ENCODE measurements at places on chromosomes 12 and 14.
A peak's percentile ranks its signal among the peaks of the same experiment; 100 is the strongest.

DNA sequence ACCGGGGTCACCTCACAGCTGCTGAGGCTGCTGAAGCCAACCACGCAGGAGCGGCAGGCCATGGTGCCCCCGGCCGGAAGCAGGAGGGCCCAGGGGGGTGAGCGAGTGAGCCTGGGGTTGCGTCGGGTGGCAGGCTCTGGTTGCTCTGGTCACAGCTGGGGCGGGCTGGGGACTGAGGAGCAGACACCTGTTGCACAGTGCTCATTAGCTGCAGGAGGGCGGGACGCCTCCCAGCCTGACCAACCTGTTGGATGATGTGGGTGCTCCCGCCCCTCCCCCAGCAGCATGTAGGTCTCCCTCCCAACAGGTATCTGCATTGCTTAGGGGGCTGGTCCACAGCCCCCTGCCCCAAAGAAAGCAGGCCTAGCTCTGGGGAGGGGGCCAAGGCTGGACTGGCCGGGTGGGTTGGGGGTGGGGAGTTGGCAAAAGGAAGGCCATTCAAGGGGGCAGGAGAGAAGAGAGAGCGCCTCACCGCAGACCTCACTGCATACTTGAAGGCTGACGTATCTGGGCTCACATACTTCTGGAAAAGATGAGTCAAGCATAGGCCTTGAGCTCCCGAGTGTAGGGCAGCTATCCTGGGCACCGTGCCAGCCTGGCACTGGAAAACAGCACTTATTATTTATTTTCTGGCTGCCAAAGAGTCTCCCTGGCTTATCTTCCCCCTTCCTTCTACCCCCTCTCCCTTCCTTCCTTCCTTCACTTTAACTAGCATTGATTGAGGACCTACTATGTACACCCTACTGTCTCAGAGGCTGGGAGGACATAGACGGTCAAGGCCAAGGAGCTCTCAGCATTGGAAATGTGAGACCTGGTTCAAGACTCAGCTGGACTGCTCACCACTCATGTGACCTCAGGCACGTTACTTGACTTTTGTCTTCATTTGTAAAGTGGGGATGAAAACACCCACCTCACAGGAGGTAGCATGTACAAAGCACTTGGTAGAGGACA, at the start of gene KRT80:
KRT80 (minus strand) TSS at position 174 of the 951 bp plus-strand sequence; CDS start at position 62, 112 bp downstream.
- peak; percentile 99 for DNase-seq

DNA sequence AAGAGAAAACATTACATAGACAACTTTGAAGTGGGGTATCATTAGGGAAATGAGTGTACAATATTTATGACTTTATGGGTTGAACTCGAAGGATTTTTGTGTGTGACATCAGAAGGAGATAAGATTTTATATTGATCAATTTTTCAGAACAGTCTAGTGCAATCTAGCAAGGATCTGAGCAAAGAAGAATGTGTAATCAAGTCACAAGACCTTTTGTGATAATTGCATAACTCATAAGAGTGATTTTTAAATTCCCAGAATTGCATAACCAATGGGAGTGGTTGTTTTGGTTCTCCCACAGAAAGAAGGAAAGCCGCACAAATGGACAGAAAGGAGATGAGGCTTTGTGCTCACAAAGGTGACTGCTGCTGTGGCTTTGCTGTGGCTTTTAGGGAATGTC, 441.8 kb upstream of the FLRT2 start:
- DNase-seq = no peak

- no peak for DNase-seq
Measured at GRCh38 chr14:84937449-84937848, 592.5 kb upstream of the FLRT2 start.

DNA sequence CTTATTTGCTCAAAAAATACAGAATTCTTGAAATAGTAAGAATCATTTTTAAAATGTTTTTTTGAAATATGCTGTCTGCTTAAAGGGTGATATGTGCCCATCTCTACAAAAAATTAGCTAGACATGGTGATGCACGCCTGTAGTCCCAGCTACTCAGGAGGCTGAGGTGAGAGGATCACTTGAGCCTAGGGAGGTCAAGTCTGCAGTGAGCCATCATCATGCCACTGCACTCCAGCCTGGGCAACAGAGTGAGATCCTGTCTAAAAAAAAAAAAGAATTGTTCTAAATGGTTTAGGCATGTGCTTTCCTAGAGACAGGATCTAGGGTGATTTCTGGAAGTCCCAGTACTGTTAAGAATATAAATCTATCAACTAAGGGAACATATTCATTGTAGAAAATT, 75.6 kb upstream of the HECTD1 start:
- no peak for DNase-seq

DNA sequence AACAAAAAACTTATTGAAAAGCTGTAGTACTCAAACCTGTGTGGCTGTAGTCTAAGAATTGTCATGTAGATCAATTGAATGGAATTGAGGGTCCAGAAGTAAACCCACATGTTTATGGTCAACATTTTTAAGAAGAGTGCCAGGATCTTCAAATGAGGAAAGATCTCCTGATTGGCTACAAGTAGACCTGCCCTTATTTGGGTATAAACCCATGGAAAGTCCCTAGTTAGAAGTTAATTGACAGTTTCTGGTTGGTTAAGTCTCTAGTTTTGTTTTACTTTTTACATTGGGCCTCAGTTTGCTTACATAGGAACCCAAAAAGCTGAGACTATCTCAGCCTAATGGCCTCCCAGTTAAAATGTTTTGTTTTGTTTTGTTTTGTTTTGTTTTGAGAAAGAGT, 91.9 kb upstream of the RESF1 start:
- no peak for DNase-seq

DNA sequence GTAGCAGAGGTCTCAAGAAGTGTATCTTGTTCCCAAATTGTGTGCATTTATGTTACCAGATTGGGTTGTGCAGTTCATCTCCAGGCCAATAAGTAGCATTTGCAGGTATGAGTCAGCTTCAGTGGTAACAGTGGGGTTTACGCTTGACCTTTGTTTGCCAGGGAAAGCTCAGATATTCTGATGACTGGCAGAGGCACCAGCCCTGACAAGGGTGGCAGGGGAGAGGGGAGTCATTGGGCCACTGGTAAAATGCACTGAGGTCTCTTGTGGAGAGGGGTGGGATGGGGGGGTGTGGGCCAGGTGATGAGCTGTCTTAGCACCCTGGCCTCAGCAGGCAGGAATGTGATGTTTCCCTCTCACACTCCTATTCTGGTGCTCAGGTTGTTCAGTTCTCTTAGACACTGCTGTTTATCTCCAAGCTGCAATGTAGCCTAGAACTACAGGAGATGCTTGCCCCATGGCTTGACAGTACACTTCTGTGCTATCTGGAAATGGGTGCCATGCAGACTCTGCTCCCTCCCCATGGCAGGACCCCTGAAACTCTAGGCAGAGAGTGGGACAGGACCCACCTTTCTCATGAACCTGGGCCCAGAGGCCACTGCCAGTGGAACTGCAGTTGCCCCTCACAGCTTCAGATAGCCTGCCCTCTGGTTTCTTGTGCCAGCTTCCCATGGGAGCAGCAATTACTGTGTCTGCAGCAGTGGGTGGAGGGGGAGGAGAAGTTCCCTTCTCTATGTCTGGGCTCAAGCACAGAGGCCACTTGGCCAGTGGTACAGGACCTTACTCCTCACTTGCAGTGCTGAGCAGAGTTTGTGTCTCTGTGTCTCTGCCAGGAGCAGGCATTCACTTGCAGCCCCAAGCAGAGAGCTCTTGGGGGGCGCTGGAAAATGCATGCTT, 31.9 kb downstream of the USP15 start:
- peak; percentile 4 for DNase-seq

GRCh38 chr14:68650404-68650994, 142.4 kb downstream of the ZFP36L1 start:
- no peak for DNase-seq

- DNase-seq = no peak
Measured at GRCh38 chr14:76829013-76829365, 2.8 kb downstream of the LRRC74A start.

DNA sequence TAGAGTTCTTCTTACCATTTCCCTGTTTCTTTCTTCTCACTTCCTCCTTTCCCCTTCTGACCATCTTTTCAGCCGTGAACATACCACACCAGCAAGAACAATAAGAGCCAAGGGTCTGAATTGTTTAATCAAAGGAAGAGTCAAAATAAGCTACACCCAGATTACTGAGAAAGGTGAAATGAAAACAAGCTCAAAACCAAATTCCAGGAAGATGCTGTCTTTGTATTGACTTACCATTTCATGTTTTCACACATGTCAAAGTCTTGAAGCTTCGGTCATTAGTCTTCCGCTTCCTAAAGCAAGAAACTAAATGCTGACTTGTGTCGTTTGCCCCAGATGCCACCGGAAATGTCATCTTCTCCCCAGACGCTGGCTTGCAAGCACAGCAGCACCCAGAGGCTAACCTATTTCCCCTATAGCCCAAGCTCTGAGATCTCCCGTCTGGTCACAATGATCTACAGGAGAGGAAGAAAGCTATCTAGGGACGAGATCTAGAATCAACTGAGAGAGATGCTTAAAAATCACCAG, 136.5 kb upstream of the AMIGO2 start:
- no peak for DNase-seq

DNA sequence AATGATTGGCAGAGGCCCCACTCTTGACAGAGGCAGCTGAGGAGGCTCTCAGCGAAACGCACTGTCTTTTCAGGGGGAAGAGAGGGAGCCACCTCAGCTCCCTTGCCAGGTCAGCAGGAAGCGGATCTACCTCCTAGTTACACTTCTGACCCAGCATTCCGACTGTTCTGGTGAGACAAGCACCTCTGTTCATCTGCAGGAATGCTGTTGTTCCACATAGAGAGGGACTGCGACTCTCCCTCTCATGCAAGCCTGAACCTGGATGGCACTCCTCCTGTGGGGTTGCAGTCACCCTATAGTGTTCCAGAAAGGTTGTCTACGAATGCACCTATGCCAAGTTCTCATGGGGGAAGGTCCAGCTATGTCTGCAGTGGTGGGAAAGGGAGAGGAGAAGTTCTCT, 37.1 kb upstream of the AEBP2 start:
- no peak for DNase-seq

DNA sequence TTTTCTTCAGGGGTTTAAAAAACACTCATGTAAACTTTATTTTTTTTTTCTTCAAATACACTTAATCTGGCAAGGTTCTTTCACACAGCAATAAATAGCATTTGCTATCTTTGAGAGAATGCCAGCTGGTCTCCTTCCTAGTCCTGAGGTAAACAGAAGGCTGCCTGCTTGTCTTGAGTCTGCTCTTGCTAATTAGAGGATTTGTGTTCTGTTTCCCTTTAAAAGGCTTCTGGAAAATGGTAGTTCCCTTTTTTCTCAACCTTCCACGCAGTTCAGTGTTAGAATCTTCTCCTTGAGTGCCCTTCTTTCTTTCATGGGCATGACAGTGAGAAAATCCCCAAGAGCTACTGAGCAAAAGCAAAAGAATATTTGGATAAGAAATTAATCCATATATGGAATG, 92.3 kb upstream of the DCN start:
- no peak for DNase-seq

DNA sequence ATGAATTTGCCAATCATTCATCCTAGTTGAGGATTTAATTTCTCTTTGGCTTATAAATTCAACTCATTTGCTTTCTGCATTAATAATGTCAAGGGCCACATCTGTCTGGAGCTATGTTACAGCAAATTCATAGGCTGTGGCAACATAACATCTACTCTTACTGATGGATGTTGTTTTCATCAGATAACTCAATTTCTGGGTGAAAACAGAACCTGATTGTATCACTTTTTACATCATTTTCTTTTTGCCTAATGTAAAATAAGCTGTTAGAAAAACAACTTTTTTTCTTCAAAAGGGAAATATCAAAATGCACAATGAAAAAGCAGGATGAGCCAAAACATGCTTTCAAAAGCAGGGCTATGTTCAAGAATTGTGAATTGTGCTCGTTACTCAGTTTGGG, 73.3 kb downstream of the HELB start:
- no peak for DNase-seq

- no peak for DNase-seq
Measured at GRCh38 chr14:92490239-92490959, 23.2 kb upstream of the RIN3 start.

DNA sequence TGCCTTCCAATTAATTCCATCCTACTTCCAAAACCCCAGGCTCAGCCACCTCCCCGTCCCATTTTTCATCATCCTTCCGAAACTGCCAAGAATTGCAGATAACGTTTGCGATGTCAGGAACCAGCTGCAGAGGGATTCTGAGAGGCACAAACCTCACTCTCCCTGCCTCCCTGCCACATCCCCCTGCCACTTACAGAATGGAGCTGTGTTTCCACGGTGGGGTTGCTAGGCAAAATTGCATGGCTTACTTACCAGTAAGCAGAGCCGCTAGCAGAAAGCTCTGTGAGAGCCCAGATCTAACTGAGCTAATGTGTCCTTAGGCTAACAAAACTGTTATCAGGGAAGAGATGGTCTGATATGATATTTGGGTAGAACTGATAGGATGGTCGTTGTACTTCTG, 127.4 kb downstream of the KCNK10 start:
- no peak for DNase-seq

GRCh38 chr12:52847335-52848102, 1.3 kb downstream of the KRT78 start:
- peak; percentile 33 for DNase-seq

GRCh38 chr12:94284046-94284445, 135.7 kb downstream of the PLXNC1 start:
- DNase-seq = no peak

DNA sequence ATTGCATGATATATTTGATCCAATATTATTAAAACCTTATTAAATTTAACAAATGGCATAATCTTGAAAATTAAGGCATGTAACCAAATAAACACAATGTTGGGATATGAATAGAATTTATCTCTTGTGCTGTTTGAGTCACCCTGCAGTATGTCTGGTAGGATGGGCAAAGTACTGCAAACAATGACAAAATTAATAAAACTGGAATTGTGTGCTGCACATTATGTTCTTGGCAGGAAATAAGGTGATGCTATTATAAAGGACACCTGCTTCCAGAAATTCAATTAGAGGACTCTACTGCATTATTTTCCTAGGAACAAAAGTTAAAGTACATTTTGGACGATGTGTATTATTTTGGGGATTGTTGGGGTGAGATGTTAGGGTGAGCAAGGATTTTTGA, 132.7 kb downstream of the PPFIA2 start:
- no peak for DNase-seq

DNA sequence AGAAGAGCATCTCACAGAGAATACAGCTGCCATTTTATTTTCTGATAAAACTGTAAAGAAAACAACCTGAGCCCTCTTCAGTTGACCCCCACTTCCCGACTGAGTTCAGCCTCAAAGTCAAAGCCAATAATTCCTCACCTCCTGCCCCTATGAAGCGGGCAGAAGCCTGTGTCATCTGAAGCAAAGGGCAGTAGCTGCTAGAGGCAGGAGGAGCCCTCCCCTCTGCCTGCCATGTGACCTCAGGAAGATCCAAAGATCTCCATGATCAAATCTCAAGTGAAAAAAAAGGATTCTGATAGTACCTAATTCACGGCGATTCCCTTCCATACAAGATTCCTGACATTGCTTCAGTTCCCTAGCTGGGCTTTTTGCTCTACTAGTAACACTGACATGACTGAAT, 223.1 kb upstream of the CAND1 start:
- no peak for DNase-seq

Data from SW480 (cell line).